ENCODE measurements at places on chromosomes 5 and 9.

DNA sequence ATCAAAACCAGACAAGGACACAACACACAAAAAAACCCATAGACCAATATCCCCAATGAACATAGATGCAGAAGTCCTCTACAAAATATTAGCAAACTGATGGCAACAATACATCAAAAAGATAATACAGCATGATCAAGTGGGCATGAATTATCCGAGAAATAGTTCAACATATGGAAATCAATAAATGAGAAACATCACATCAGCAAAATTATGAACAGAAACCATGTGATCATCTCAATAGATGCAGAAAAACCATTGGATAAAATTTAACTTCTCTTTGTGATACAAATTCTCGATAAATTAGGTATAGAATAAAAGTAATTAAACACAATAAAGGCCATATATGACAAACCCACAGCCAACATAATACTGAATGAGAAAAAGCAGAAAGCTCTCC is 69.6 kb downstream of the C9 start:
- no peak for DNase-seq

- no peak for DNase-seq
Observed at GRCh38 chr5:52674815-52675545, 112.7 kb upstream of the ITGA1 start.

DNA sequence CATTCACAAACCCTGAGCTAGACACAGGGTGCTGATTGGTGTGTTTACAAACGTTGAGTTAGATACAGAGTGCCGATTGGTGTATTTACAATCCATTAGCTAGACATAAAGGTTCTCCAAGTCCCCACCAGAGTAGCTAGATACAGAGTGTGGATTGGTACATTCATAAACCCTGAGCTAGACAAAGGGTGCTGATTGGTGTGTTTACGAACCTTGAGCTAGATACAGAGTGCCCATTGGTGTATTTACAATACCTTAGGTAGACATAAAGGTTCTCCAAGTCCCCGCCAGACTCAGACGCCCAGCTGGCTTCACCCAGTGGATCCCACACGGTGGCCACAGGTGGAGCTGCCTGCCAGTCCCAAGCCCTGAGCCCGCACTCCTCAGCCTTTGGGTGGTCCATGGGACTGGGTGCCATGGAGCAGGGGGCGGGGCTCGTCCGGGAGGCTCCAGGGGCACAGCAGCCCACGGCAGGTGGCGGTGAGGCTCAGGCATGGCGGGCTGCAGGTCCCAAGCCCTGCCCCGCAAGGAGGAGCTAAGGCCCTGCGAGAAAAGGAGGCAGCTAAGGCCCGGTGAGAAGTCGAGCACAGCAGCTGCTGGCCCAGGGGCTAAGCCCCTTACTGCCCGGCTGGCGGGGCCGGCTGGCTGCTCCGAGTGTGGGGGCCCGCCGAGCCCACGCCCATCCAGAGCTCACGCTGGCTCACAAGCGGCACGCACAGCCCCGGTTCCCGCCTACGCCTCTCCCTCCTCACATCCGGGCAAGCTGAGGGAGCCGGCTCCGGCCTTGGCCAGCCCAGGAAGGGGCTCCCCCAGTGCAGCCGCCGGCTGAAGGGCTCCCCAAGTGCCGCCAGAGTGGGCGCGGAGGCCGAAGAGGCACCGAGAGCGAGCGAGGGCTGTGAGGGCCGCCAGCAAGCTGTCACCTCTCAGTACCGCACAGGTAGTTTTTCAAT is 1039.2 kb upstream of the CDH9 start:
- DNase-seq, result no peak

DNA sequence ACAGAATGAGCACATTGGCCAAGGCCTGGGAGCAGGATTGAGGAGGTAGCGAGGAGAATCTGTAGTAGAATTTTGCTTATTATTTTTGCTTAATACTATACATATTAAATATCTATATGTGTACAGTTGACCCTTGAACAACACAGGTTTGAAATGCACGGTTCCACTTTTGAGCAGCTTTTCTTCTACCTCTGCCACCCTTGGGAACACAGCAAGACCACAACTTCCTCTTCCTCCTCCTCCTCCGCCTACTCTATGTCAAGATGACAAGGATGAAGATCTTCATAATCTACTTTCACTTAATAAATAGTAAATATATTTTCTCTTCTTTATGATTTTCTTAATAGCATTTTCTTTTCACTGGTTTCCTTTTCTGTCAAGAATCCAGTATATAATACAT is 541.4 kb downstream of the KCTD16 start:
- no peak for DNase-seq

DNA sequence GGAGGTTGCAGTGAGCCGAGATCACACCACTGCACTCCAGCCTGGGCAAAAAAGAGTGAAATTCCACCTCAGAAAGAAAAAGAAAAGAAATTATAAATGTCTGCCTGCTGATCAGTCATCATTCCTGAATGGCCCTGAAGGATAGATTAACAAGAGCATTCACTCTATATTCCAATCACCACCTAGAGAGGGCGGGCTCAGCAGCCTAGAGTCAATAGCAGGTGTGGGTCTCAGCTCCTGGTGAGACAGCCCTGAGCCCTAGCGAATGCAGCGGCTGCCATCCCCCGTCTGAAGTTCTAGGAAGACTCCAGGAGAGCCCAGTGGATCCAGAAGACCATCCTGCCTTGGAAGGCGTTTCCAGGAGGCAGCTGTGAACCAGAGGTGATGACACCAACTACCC is 12.0 kb downstream of the FBP1 start:
- no peak for DNase-seq

DNA sequence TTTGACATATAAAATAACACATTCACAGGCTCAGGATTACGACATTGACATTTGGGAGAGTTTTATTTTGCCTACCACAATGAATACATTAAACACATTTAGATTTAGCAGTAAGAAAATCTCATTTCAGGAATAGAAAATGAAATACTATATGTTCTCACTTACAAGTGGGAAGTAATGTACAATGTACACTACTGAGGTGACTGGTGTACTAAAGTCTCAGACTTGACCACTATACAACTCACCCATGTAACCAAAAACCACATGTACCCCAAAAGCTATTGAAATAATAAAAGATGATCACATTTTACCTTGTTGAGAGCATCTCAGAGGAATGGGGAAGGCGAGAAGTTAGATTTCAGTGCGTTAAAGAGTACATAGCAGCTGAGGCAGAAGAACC is 1202.4 kb upstream of the SEMA6A start:
- DNase-seq, result no peak

DNA sequence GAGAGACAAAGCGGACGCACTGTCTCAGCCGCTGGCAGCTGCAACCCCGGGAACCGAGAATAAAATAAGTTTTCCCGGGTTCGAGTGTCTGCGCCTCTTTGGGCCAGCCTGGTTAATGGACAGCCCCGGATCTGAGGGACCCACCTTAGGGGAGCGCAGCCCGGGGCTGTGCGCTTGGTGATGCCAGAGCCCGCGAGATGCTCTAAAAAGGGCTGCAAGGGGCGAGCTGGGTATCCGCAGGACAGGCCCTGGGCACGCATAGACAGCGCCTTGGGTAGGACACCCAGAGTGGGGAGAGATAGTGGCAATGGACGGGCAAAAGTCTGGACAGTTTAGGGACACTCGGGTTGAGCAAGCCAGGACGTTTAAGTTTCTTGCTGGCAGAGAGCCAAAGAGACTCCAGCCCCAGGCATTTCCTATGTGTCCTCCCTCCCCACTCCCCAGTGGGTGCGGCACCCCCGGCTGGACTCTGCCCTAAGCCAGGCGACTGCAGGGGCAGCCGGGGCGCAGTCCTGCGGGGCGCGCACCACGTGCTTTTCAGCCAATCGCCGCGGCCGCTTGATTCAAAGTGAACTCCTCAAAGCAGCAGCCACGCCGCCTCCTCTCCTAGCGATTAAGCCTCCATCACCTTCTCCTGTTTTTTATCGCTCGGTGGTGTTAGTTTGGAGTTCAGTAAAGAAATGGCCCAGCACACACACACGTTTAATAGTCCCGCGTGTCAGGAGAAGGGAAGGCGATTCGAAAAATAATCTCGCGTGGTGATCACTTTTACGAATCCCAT is 616 bp upstream of the ENC1 start:
- DNase-seq, result no peak

- no peak for DNase-seq
Observed at GRCh38 chr9:70561786-70562395, 147.4 kb upstream of the KLF9 start.

GRCh38 chr9:84926793-84927192 is 257.3 kb downstream of the NTRK2 start:
- DNase-seq, result no peak

DNA sequence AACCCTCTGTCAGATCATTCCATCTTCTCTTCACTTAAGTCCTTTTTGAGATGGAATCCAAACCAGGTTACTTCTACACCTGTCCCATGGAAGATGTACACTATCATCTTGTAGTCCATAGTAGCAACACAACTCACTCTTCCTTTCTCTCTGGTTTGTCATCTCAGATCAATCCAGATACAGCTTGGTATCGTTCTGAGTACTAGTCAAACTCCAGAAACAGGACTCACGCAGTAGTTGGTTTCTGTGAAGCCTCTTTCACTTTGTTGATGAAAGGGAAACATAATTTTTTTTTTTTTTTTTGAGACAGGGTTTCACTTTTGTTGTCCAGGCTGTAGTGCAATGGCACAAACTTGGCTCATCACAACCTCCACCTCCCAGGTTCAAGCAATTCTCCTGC is 484.0 kb downstream of the PRDM9 start:
- no peak for DNase-seq

- DNase-seq, result no peak
Observed at GRCh38 chr5:5454391-5454790, 31.9 kb downstream of the ICE1 start.

DNA sequence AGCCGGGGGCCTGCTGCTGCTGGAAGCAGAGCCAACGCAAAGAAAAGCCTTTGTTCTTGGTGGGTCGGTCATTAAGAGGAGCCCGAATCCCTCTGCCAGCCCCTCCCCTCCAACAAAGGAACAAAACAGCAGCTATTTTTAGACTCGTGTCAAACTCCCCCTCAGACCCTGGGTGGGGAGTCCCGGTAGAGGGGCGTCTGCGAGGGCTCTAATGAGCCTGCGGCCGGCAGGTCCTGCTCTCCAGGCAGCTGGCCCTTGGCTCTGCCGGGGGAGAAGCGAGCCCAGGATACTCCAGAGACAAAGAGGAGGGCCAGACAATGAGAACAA is 114.0 kb downstream of the LHX2 start:
- no peak for DNase-seq

DNA sequence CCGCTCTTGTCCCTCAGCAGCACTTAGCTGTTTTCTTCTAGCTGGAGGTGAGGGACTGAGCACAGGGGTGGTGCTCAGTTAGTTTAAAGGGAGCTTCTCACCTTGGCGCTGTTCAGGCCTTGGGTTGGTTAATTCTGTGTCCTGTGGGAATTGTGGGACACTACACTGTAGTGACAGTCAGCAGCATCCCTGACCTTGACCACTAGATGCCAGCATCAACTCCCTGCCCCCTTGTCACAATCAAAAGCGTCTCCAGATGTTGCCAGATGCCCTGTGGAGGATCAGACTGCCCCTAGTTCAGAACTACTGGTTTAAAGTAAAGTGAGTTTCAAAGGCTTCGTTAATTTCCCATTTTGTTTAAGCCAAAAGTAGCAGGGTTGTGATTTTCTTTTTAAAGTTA is 65.5 kb upstream of the DMRT3 start:
- DNase-seq, result no peak

DNA sequence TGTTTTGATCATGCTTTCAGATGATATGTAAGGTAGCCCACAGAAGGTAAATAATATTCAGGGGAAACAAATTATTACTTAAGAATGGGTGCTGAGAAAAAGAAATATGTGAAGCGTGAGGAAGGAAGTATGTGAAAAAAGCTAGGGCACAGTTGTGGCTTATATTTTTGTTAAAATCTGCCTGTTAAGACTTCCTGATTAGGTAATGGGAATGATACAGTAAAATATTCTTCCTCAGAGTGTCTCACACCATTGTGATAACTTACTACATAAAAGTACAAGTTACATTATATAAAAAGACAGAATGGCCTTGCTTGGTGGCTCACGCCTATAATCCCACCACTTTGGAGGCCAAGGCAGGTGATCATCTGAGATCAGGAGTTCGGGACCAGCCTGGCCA is 18.7 kb upstream of the PARP8 start:
- no peak for DNase-seq
